HS-27A (cell line): ENCODE measurements at places on chromosomes 1 and 21.

- DNase-seq: no peak
These were observed 5.9 kb downstream of the ATAD3C start for GRCh38 chr1:1455366-1455884.

DNA sequence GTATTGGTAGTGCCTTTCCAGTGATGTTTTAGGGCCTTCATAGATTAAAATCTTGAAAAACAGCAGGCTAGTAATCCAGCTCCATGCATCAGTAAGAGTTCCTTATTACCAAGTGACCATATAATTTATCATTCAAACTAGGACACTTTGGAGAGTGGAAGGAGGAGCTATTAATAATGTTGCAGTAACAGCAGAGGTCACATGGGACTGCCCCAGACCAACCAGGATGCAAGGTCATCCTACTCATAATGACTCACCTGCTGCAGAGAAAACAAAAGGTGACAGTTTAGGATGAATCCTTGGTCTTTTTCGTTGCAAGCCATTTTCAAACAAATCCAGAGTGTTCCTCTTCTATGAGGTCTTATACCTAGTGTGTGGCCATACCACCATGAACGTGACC is 187.4 kb downstream of the NUF2 start:
- DNase-seq: no peak

GRCh38 chr1:91768786-91769725 is 116.9 kb downstream of the TGFBR3 start:
- DNase-seq: peak; percentile 63

DNA sequence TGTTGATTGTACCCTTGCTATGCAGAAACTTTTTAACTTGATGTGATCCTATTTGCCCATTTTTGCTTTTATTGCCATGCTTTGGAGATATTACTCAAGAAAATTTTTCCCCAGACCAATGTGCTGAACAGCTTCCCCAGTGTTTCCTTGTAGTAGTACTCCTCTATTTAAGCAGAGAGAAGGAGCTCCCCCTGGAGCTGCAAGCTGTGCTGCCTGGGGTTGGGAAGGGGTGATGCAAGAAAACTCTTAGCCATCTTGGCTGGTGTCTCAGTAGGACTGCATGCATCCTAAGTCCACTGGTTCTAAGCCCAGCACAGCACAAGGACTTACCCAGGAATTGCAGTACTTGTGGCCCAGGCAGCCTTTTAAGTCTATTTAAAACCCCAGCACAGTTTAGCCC is 121.6 kb downstream of the NTMT2 start:
- DNase-seq: no peak

DNA sequence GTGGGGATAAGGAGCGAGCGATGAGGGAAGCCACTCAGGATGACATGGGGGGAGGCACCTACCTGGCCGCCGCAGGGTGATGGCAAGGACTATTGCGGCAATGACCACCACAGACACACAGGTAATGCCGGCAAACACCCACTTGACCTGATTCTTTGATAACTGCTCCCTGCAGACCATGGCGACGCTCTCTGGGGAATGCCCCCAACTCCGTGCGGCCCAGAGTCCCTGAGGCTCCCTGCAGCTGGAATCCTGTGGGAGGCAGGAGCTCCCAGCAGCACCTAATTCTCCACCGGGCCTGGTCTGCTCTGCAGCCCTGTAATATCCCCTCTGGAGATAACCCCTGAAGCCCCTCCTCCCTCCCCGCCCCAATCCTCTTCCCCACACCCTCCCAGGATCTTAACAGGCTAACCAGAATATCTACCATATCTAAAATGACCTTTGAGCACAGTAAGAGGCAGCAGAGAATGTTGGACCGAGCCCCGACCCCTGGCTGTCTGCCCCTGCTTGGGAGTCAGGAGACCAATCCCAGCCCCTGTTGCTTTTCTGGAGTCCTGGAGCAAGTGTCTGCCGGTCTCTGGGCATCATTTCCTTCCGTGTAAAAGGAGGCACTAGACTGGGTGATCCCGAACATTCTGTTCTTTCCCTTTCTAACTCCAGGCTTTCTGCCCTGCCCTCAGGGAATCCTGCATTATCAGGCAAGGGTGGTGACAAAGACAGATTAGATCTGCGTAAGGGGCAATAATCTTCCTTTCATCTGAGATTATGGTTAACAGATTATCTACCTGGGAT is at the start of gene FAM151A:
Gene FAM151A, minus strand, starts transcription at position 310 of the 792 bp plus-strand sequence. Its CDS starts 130 bp downstream, at position 180.
- no peak for DNase-seq
